ENCODE measurements at places on chromosomes 11 and 22. TPM values are rescaled to one million over a fixed set of nuclear protein-coding genes. Genes with fewer than 3 reads are reported as not detected.

PRRG4 gene
- total RNA-seq = 0.69 TPM

BATF2 gene
- total RNA-seq = 4.4 TPM

SLC37A2 gene
- total RNA-seq = 3.7 TPM

CD6 gene
- total RNA-seq = not detected

RPL3 gene
- 1,636 TPM for total RNA-seq

XRRA1 gene
- total RNA-seq = 4.7 TPM

NECTIN1 gene
- total RNA-seq = 13.9 TPM

NEFH gene
- total RNA-seq = 2.1 TPM
